GM04504 (cell line): ENCODE measurements at places on chromosomes 3 and 15.

- DNase-seq, result no peak
Observed at GRCh38 chr15:38670128-38671005, 105.8 kb upstream of the RASGRP1 start.

- DNase-seq, result no peak
Observed at GRCh38 chr3:10440684-10441083, 64.7 kb downstream of the ATP2B2 start.

DNA sequence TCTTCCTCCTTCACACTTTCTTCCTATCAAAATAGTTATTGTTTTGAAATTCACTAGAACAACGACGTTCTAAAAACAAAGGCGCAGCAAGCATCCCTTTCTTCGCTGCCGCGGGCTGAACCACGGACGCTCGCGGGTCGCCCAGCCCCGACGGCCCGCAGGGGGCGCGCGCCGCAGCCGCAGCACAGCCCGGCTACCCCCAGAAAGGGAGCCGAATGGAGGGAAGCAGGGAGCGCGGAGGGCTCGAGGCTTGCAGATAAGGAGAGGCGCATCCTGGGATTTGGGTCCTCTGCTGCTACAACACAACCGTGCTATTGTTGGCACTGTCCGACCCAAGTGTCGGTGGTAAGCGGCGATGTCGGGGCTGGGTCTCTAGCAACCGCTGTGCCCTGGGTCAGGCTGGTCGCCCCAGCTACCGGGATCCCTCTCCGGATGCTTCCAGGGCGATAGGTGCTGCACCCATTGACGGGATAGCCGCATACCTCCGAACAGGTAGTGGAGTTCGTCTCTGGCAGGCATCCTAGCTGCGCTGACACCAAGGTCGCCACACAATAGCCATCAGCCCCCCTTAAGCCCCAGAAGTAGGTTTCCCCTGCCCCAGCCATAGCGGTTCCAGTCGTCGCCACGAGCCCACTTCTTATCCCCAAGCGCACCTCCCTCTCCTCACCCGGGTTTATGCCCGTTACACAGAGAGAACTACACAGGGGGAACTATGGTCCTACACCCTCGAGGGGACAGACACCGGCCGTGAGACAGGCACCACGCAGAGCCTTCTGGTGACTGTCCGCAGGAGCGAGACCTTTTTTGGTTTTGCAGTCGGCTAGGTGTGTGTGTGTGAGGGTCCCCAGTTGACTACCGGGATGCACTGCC lies 6.0 kb downstream of the ONECUT1 start:
- no peak for DNase-seq

- no peak for DNase-seq
Observed at GRCh38 chr3:6250167-6250566, 610.7 kb upstream of the GRM7 start.
